ENCODE measurements at places on chromosomes 6 and 20. TPM values are rescaled to one million over a fixed set of nuclear protein-coding genes. Genes with fewer than 3 reads are reported as not detected.

The GUCA1A gene
- 0.57 TPM for total RNA-seq

The LY6G6F gene
- total RNA-seq, result not detected

The BTNL2 gene
- not detected for total RNA-seq

The MYCT1 gene
- total RNA-seq, result not detected

- DNase-seq, result no peak
- H3K27ac ChIP-seq, result no peak overlapping the region
- H3K36me3 ChIP-seq, result peaks cover 3% of the 10 kb centered on the region
- H3K4me3 ChIP-seq, result no peak overlapping the region
- H3K27me3 ChIP-seq, result no peaks in the 10 kb centered on the region
Observed at GRCh38 chr6:109896341-109896740, 81.8 kb upstream of the GPR6 start.

DNA sequence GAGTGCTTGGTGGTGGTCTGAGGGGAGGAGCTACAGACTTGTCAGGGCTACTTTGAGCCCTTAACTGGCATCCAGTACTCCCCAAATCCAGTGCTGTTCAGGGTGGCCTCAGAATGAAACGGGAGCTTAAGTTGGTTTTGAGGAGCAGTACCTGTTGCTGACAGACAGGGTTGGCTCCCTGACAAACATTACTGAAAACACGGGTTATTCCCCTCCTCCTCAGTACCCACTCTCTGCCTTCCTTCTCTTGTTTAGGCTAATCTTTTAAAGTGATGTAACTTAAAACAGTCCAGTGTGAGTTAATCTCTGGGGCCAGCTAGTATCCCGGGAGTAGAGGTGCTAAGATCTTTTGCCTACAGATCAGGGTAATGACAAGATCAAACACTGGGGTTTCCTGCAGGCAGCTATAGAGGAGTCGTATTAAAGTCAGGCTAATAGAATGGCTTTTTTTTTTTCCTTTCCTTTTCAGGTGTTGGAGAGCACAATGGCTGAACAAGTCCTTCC lies 3.7 kb downstream of the TNFAIP3 start:
- peaks cover 18% of the 10 kb centered on the region for H3K4me1 ChIP-seq
- peaks cover 9% of the 10 kb centered on the region for H3K27me3 ChIP-seq
- peaks cover 35% of the 10 kb centered on the region for H3K36me3 ChIP-seq
- H3K4me3 ChIP-seq, result peak overlapping the region; percentile 93
- H3K27ac ChIP-seq, result peak overlapping the region; percentile 30
